Smooth muscle cell of the brain vasculature (primary cell): ENCODE measurements at places on chromosomes 5 and 9.

DNA sequence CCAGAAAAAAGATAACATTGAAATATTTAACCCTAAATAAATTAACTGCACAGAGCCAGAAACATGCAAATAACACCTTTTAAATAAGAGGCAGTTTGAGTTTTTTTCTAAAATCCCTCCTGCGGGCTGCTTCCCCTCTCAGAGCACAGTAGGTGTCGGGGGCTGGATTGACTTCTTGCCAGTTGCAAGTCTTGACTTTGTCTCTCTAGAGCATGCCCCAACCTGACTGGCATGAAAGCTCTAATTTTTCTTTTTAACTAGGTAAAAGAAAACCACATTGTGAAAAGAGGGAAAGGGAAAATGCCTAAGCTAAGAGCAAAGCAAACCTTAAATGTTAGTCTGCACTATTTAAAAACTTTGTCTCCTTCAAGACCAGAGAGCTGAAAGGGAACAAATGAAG is 46.4 kb upstream of the DNAH5 start:
- no peak for DNase-seq

- DNase-seq, result no peak
Observed at GRCh38 chr9:3191715-3192114, 334.1 kb downstream of the RFX3 start.

DNA sequence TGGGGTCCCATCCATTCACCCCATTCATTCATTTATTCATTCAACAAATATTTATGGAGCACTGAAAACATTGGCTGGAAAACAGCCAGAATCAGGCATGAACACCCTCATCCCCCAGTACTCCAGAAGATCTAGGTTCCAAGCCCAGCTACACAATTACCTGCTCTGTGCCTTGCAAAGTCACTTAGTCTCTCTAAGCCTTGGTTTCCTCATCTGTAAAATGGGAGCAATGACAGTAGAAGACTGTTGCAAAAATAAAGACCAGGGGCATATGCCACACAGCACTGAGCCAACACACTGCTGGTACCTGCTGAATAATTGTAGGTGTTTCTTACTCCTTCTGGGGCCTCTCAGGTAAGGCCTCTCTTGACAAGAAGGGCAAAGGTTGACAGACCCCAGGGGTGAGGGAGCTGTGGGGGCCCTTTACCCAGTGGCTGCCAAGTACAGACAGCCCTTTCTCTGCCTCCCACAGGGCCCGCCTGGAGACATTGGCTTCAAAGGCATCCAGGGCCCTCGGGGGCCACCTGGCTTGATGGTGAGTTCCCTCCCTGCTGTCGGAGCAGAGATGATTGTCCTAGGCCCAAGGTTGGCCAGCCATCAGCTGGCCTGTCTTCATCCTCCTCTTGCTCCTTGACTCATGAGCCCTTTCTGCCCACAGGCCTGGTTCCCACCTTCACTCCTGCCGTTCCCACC is 22.6 kb upstream of the ORM1 start:
- DNase-seq, result no peak

DNA sequence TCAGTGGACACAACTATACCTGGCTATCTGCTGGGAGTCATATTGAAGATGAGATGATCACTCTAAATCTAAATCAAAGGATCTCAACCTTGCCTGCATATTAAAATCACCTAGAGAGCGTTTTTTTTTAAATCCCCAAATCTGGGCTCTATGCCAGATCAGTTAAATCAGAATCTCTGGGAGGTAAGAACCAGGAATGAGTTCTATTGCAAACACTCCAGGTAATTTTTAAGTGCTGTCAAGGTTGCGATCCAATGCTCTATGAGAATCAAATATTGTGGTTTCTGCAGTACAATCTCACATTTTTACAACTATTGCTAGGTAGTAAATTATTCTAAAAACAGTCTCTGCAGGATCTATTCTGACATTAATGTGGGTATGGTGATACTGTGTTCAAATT is 202.3 kb upstream of the OR13F1 start:
- no peak for DNase-seq

- DNase-seq, result no peak
Observed at GRCh38 chr5:118604106-118604505, 384.2 kb downstream of the DTWD2 start.

GRCh38 chr5:72387985-72388384 is 67.8 kb downstream of the PTCD2 start:
- peak; percentile 44 for DNase-seq

- DNase-seq, result no peak
Observed at GRCh38 chr5:35083150-35083549, 35.4 kb upstream of the AGXT2 start.

DNA sequence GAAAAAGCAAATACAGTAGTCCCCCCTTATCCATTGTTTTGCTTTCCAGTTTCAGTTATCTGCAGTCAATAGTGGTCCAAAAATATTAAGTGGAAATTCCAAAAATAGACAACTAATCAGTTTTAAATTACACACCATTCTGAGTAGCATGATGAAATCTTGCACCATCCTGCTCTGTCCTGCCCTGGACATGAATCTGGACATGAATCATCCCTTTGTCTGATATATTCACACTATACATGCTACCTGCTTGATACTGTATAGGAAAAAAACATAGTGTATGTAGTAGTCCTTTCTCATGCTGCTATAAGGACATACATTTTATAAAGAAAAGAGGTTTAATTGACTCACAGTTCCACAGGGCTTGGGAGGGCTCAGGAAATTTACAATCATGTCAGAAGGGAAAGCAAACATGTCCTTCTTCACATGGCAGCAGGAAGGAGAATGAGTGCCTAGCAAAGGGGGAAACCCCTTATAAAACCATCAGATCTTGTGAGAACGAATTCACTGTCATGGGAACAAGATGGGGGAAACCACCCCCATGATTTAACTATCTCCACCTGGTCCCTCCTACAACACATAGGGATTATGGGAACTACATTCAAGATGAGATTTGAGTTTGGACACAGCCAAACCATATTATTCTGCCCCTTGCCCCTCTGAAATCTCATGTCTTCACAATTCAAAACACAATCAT is 153.9 kb downstream of the ARRDC3 start:
- no peak for DNase-seq

DNA sequence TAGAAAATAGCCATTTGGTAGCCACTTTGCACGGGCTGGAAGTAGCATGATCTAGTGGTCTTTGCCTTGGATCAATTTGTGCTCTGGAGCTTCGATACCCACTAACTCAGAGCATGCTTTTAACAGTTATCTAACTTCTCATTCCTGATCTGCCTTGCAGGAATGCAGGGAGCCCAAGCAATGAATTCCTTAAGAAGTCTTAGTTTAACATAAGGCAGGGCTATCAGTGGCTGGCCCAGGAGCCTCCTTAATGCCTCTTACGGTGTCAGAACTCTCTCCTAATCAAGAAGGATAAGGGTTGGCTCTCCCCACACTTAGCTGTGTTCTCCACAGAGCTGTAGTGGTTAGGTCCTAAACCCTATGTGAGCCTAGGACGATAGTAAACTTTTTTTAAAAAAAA is 95.8 kb upstream of the TBCA start:
- DNase-seq, result no peak

GRCh38 chr5:150489360-150490295 is 18.3 kb upstream of the NDST1 start:
- no peak for DNase-seq

- DNase-seq, result peak; percentile 62
Observed at GRCh38 chr5:111859533-111860270, 102.7 kb upstream of the NREP start.

GRCh38 chr5:72937517-72938061 is 18.3 kb upstream of the FCHO2 start:
- no peak for DNase-seq

- DNase-seq, result no peak
Observed at GRCh38 chr5:10903786-10904560, 142.9 kb upstream of the DAP start.

- no peak for DNase-seq
Observed at GRCh38 chr5:87233143-87233542, 34.5 kb upstream of the RASA1 start.

DNA sequence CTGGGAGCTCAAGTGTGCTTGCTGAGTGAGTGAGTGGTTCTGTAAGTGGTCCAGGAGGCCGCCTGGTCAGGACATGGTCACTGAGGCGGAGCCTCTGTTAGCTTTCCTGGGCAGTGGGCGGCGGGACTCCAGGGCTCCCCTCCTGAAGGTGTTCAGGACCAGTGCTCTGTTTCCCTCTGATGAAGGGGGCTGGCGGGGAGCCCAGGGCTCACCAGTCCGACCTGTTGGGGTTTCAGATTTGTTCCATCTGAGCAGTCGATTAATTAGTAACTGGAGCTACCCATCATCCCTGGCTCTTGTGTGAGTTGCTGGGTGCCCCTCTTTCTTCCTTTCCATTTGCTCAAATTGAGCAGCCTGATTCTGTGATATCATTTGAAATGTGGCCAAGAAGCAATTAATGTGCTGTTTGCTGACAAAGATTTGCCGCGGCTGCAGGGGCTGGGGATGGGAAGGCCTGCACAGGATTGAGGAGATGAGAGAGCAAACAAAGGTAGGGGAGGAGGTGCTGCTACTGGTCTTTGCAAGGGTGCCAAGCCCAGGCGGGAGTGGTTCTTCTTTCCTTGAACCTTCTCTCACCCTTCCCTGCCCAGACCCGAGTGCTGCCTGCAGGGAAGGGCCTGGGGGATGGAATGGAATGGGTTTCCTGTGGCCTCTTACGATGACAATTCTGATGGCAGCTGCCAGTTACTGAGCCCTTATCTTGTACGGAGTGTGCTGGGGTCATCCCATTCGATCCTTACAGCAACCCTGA is 92.8 kb upstream of the PITX1 start:
- no peak for DNase-seq

- no peak for DNase-seq
Observed at GRCh38 chr5:67033880-67034651, 162.5 kb downstream of the CD180 start.
